Ureter (tissue), 1 donor: ENCODE measurements at places on chromosomes 13 and 19. TPM values are rescaled to one million over a fixed set of nuclear protein-coding genes. Genes with fewer than 3 reads are reported as not detected.

GRCh38 chr19:45161738-45162607 is 1.2 kb upstream of the NKPD1 start:
- no peak for DNase-seq

The GPR183 gene
- 5.4 TPM for total RNA-seq

The FREM2 gene
- total RNA-seq: 12.4 TPM

The CFD gene
- 139 TPM for total RNA-seq

DNA sequence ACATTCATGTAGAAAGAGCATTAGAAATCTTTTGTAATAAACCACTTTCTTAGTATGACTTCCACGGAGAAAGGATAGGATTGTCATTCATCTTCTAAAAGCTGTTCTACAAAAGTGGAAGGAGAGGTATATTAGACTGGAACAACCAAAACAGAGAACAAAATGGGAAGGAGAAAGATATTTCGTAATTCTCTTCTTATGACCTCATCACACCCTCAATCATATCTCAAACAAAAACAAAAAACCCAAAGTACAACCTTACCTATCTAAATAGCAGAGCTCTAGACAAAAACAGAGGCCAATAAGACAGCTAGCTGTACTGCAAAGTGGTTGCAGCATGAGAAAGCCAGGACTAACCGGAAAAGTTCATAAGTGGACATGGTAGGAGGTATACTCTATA is 46.3 kb downstream of the DACH1 start:
- DNase-seq: no peak

- DNase-seq: no peak
These were observed 8.2 kb upstream of the SERTM1 start for GRCh38 chr13:36665630-36666029.

DNA sequence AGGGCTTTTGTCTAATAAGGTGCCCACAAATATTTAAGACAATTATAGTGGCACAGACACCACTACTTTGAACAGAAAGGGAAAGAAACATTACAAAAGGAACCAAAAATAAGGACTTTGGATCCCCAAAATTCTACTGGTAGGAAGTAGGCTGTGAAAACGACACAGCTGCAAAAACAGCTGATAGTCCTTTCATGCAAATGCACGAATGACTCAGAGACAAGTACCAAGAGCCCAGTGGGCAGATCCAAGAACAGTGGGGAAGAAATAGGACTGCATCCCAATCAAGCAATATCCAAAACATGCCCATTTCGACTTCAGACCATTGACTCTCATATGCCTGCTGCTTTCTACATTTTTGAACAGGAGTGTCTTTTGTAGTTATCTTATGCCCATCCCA is 269.4 kb upstream of the NBEA start:
- no peak for DNase-seq

- DNase-seq: no peak
These were observed 102.0 kb downstream of the ATP11A start for GRCh38 chr13:112791663-112792440.

The VSTM1 gene
- not detected for total RNA-seq
